ENCODE measurements at places on chromosomes 3 and 15.
A peak's percentile ranks its signal among the peaks of the same experiment; 100 is the strongest.

GRCh38 chr3:112395181-112395895, 62.4 kb downstream of the CD200 start:
- peak; percentile 25 for DNase-seq

- DNase-seq, result no peak
These were observed 429.4 kb upstream of the PROK2 start for GRCh38 chr3:72214066-72214951.

- no peak for DNase-seq
These were observed 711.9 kb downstream of the CADM2 start for GRCh38 chr3:85670634-85671205.

DNA sequence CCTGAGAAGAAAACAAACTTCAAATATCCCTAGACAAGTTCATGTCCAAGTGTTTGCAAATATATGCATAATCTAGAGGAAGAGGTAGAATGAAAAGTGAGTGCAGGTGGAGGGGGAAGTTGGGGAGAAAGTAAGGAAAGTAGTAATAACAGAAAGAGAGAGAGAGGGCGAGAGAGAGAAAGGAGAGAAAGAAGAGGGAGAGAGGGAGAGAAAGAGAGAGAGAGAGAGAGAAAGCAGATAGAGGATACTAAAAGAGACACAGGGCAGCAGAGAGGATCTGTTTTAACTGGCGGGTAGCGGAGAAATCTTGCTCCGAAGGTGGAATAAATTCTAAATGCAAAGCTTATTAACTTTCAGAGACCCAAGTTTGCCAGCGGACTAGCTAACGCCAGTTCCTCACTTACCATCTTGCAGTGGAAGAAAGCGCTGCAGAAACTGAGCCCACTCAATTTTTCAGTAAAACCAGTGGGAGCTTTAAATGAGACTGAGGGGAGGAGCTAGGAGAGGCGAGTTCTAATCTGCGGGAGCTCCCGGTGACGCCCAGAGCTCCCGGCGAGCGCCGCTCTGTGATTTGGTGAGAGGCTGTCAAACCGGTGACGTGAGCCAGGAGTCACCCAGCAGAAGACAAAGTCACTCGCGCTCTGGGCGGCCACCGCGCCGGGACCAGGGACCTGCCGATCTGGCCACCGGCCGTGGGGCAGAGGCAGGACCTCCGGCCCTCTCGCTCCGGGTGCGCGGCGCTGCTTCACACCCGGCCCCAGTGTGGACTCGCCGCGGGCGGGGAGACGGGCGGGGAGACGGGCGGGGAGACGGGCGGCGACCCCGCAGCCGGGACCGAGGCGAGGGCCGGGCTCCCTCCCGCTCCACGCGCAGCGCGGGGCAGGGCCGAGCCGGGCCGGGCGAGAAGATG, at the start of gene GMNC:
Gene GMNC (minus strand): TSS at position 486 of the 910 bp plus-strand sequence. CDS start 79 bp downstream, at position 407.
- DNase-seq, result peak; percentile 70

DNA sequence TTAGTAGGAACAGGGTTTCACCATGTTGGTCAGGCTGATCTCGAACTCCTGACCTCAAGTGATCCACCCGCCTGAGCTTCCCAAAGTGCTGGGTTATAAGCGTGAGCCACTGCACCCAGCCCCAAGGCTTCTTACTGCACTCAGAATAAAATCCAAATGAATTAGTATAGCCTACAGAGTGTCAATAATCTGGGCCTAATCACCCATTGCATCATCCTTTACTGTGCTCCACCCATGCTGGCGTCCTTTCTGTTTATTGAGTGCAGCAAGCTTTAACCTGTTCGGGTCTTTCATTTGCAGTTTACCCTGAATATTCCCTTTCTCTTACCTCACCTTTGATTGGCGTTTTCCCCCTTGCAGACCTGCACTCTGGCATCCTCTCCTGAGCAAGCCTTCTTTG, 77.7 kb downstream of the CEP63 start:
- DNase-seq, result no peak

GRCh38 chr15:68097029-68097428, 42.9 kb downstream of the PIAS1 start:
- no peak for DNase-seq

DNA sequence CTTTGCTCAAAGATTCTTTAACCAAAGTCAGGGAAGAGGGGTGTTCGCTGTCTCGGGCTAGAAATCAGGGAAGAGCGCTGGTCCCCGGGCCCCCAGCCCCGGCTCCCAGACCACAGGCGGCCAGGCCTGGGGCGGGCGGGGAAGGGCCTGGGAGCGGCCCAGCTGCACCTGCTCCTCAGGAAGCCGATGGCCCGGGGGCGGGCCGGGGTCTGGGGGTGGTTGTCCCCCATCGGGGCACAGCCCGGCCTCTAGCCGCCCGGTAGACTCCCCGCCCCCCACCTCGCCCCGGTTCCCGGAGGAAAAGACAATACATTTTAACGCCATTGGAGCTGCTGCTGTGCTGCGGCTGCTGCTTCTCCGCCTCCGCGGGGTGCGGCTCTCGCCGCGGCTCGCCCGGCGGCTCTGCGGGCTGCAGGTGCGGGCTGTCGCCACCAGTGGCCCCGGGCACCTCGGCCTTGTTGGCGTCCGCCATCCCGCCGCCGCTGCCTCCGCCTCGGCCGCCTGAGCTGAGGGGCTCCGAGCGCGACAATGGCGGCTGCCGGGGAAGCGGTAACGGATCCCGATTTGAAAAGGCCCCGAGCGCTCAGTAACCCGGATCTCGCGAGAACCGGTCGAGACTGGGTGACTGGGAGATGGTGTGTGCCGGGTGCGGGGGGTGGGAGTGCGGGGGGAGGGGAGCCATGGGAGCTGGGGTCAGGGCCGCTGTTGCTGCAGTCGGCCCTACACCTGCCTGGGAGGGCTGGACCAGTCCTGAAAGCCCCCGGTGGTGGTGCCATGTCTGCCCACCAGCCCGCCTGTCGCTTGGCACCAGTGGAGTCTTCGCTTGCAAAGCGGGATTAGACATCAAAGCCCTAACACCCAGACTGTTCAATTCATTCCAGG, at the start of gene MYEF2:
Gene MYEF2 (minus strand): TSS at position 530 of the 882 bp plus-strand sequence. CDS start 58 bp downstream, at position 472.
- DNase-seq, result peak; percentile 10

- no peak for DNase-seq
These were observed 3.5 kb downstream of the FEM1B start for GRCh38 chr15:68281008-68281407.
